ENCODE measurements at places on chromosomes 2 and 18.

DNA sequence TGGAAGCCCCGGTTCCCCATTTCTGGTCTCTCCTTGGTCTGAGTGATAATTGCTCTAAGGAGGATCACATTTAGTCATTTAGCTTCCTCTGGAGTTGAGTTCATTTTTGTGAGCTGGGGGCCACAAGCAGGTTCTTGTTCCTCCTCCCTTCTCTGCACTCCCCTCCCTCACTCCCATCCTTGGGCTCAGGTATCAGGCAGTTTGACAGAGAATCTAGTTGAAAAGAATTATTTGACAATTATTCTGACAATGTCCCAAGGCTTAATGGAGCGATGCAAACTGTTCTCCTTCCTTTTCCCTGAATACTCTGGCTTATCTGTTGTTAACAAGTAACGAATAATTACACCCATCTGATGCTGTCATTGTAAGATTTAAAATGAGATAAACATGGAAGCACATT is 61.5 kb downstream of the SERPINB8 start:
- DNase-seq: no peak

DNA sequence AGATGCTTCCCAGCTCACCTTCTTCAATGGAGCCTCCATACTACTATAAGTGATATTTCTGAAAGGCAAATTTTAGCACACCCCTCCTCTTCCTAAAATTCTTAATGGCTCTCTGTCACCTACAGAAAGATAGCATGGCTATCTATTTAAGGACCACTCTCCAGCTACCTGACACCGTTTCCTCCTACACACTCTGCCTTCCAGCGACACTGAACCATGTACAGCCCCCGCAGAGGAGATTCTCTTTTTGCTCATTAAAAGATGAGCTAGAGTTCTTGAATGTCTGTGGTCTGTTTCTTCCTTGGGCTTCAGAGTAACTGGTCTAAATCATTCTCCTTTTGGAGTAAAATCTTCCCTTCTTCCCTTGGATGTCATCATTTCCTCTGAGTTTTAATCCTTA is 38.4 kb upstream of the GAREM1 start:
- no peak for DNase-seq

GRCh38 chr2:240223631-240224030 is 83.2 kb upstream of the OTOS start:
- no peak for DNase-seq

GRCh38 chr18:23593720-23594119 is 7.4 kb upstream of the NPC1 start:
- DNase-seq: peak; percentile 97

- no peak for DNase-seq
Observed at GRCh38 chr2:32229635-32230034, 35.1 kb downstream of the NLRC4 start.

- peak; percentile 92 for DNase-seq
Observed at GRCh38 chr2:120779781-120780283, 44.2 kb downstream of the GLI2 start.

DNA sequence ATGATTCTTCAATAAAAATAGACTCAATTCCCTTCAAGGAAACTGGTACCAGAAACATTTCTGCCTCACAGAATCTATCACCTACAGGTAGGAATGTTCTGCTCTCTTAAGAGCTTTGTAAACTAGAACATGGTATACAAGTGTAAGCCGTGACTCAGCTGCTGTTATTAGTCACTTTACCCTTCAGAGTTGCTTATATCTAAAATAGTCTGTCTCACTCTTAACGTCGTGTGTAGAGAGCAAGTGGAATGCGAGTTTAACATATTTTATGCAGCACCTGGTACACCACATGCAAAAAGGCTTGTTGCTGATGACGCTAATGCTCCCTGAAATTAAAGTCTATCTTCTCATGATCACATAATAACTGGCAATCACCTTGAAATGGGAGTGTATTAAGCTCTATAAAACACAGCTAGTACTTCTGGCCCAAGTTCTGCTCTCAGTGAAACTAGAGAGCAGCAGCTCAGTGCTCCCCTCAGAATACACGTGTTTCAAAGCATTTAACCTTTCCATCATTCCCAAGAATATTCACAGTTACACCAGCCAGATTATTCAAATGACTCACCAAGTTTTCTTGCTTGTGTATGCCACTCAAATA is 420.0 kb downstream of the ZEB2 start:
- peak; percentile 97 for DNase-seq

DNA sequence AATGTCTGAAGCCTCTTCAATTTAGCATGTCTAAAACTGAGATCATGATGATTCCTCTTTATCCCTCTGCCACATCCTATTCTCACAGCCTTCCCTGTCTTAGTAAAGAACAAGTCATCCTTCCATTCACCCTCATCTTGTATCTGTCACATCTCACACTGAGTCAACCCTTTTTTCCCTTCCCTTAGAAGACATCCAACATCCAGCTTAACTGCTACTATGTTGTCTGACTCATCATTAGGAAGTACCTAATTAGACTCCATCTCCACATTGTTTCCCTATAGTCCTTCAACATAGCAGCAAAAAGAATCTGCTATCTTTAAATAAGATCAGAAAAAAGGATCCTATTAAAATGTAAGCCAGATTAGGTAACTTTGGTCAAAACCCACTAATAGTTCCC is 85.2 kb upstream of the GRB14 start:
- DNase-seq: peak; percentile 92

DNA sequence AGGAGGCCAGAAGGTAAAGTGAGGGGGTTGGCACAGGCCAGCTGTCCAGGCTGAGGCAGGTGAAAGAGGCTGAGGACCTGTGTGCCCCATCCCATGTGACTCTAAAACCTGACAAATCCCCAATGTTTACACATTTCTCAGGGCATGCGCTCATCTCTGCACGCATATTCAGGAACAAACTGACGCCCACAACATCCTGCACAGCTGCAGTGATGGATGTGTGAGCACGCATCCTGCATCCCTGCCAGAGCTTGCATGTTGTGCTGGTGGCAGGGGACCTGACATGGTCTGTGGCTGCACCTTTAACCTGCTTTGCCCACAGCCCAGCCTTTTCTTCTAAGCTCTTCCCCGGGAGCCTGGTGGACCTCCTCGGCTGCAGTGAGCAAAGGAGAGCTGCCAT is 83.1 kb downstream of the FBXO15 start:
- no peak for DNase-seq

DNA sequence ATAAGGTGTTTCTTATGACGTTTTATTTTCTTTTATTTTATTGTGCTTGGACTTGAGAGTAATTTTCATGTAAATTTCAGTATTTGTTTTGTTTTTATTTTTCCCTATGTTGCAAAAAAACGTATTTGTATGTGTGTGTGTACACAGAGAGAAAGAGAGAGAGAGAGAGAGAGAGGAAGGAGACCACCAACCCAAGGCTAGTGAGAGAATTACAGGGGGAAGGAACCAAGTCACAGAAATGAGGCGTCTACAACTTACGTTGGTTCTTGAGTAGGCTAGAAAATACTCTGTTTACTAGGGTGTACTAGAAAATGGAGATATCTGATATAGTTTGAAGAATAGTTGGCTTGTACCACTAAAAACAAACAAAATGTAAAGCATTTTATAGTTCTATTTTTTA is 7.7 kb upstream of the DSC1 start:
- no peak for DNase-seq

DNA sequence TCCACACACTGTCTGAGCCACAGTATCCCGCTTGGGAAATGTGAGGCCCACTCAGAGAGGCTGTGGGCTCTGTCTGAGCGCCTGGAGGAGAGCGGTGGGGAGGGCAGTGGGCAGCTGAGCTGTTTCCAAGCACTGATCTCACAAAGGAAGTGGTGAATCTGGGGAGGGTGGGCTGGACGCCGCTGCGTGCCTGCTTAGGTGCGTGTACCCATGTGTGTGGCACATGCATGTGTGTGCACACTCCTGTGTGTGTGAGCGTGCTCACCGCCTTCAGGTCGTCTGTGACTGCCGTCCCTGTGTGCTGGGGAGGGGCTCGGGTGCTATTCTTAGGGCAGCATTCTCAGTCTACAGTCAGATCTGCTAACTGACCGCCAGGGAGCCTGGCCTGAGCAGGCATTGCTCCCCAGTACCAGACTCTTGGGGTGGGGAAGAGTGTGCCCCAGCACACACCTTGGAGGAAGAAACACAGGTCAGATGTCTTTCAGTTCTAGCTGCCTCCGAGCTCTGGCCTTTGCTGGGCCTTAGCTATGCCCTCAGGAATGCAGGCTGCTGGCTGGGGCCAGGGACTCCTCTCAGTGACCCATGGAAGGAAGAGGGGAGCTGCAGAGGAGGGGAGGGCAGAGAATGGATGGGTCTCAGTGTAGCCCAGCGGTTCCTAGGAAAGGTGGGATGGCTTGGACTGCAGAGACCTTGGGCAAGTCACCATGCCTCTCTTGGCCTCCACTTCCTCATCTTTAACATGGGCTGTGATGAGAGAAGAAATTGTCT is 31.4 kb downstream of the KCNIP3 start:
- DNase-seq: no peak

DNA sequence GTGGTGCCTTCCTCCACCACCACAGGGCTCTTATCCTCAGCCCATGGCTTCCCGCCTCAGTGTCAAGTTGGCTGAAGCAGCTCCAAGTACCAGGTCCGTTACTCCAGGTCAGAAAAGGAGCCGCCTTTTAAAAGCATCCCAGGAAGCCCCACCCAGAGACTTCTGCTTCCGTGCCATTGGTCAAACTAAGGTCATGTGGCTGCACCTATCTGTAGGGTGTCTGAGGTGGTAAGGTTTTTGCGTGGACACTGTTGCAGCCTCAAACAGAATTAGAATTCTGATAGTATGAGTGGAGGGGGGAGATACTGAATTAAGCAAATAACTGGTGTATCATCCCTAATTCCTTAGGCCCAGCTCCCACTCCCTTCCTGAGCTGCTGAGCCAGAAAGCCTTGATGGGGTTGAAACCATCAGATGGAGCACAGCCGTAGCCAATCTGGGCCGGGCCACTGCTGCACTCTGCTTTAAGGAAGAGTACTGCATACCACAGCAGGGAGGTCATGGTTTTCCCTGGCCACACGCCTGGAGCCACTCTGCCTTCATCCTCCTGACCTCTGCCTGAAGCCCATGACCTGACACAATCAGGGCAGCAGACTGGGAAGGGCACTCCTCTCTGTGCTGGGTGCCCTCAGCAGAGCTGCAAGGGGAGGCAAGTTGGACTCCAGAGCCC is 8.4 kb downstream of the TMEM247 start:
- peak; percentile 79 for DNase-seq

DNA sequence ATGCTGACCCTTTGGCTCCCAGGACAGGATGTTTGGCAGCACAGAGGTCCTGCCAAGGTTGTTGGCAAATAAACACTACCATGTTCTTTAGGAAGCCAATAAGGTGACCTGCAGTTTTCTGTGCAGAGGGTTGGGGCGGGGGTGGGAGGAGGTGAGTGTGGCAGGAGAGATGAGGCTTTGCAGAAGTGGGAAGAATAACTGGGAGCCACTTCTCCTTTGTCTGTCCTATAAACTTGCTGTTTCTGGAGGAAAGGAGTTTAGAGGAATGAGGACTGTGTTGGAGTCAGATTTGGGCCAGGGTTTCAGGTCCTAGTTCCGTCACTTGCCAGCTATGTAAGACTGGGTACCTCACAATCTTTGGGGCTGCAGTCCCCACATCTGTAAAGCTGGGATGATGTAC is 187.6 kb upstream of the SPRED2 start:
- no peak for DNase-seq
